ENCODE measurements at places on chromosomes 7 and 10.

DNA sequence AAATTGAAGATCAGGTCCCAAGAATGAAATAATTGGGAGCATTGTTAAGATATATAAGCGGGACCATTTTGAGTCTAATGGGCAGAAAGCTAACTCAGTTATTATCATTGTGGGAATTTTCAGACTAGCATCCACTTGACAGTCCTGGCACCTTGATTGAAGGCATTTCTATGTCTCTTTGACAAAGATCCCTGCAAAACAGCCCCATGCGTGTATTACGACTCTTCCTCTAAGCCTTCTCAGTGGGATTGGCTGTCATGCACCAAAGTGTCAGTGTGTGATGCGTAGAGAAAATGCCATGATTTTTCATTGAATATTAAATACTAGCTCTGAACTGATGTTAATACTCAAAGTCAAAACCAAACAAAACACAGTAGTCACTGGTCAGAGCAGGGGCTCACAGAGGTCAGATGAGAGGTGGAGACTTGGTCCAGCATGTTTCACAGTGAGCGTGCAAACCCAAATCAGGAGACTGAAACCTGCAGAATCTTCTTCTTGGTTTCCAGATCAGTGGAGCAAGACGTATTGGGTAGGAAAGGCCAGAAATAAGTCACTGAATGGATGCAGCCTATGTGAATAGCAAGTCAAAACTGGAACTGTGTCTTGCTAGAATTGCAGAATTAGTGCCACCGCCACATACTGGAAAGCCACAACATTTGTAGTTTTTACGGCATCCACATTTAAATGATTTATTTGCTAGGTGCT lies 303.6 kb upstream of the AKR1E2 start:
- no peak for DNase-seq

- no peak for DNase-seq
These were observed 7.1 kb upstream of the NOD1 start for GRCh38 chr7:30485667-30486066.

GRCh38 chr7:31104361-31105255 lies 52.5 kb downstream of the ADCYAP1R1 start:
- no peak for DNase-seq

DNA sequence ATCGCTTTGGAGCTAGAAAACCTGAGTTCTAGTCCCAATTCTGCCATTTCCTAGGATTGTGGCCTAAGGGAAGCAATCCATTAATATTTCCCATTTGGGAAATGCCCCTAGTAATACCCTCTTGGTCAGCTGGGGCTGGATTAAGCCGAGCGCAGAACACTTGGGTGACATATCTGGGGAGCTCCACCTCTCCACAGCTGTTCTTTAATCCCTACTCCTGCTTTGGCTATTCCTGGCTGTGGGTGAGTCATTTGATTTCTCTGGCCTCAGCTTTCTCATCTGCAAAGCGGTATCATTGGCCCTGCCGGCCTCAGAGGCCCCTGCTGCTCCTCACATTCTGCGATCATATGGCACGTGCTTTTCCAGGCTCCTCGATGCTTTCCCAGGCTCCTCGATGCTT lies 108.3 kb downstream of the BUB3 start:
- no peak for DNase-seq

GRCh38 chr10:86391236-86391840 lies 24.7 kb upstream of the GRID1 start:
- DNase-seq: no peak

DNA sequence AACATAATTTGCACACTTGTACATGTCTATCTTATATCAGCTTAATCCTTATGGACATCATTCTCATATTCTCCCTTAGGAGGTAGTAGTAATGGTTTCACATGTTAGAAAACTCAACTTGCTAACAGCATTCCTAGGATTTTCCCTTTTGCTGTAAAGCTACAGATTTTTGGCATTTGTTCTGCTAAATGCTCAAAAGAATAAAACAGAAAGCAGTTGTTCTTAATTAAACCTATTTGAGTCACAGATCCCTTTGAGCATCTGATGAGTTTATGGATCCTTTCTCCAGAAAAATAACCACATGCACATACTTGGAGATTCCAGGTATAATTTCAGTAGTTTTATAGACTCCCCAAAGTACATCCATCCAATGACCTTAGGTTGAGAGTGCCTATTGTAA lies 122.9 kb upstream of the BET1 start:
- DNase-seq: no peak

GRCh38 chr7:75729851-75730274 lies 8.9 kb downstream of the HIP1 start:
- DNase-seq: no peak

GRCh38 chr10:74916283-74916682 lies 89.9 kb downstream of the KAT6B start:
- no peak for DNase-seq

GRCh38 chr10:75208181-75208580 lies 2.4 kb upstream of the VDAC2 start:
- no peak for DNase-seq

Measured in H4 (cell line).